ENCODE measurements at places on chromosomes 16 and 17.
A peak's percentile ranks its signal among the peaks of the same experiment; 100 is the strongest.

DNA sequence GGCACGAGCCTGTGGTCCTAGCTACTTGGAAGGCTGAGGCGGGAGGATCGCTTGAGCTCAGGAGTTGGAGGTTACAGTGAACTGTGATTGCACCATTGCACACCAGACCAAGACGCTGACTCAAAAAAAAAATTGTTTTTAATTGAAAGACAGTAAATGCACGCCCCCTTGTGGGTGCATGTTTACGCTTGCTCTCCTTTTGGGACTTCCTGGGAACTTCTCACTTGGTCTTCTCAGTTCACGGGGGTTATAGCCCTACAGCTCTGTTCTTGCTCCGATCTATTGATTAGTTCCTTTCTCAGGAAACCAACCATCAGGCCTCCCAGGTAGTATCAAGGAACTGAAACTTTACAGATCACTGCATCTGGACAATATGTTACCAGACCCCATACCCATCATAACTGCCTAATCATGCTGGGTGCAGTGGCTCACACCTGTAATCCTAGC is 14.2 kb upstream of the RIPOR1 start:
- DNase-seq = peak; percentile 64
- H3K36me3 ChIP-seq = no peaks in the 10 kb centered on the region
- H3K27ac ChIP-seq = no peak overlapping the region
- H3K4me1 ChIP-seq = no peaks in the 10 kb centered on the region

GRCh38 chr16:73274140-73274539 is 226.2 kb upstream of the ZFHX3 start:
- H3K36me3 ChIP-seq = no peaks in the 10 kb centered on the region
- H3K27ac ChIP-seq = no peak overlapping the region
- H3K4me3 ChIP-seq = no peak overlapping the region
- no peak for DNase-seq
- no peaks in the 10 kb centered on the region for H3K27me3 ChIP-seq
- H3K4me1 ChIP-seq = no peaks in the 10 kb centered on the region

GRCh38 chr17:18106211-18106610 is 2.3 kb upstream of the MYO15A start:
- H3K27ac ChIP-seq = no peak overlapping the region
- no peak overlapping the region for H3K4me3 ChIP-seq

- no peaks in the 10 kb centered on the region for H3K36me3 ChIP-seq
- no peak overlapping the region for H3K4me3 ChIP-seq
- no peaks in the 10 kb centered on the region for H3K27me3 ChIP-seq
- no peaks in the 10 kb centered on the region for H3K4me1 ChIP-seq
- DNase-seq = no peak
These were observed 45.2 kb upstream of the KPNB1 start for GRCh38 chr17:47604598-47604927.

DNA sequence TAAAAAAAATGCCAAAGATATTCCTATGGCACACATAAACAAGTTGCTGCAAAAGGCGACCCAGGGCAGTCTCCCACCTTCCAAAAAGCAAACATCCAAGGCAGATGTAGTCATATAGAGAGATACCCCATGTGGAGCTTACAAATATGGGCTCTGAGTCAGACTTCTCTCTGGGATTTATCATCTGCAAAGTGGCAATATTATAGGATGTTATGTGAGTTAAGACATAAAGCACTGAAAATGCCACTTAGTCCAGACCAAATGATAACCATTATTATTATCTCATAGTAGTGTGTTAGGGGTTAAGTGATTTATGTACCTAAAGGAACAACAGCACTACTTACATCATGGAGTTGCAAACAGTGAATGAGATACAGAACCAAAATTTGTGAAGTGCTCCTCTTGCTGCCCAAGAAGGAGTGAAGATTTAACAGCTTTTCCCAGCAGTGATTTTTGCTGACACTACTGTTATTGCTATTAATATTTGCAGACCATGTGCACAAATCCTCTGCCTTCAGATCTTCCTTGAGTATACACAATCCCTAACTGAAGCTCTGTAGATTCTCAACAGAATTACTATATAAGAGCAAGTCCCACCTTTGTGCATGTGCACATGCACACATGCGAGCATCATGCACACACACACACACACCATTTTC is 560.0 kb upstream of the SALL1 start:
- no peaks in the 10 kb centered on the region for H3K27me3 ChIP-seq
- DNase-seq = no peak
- no peaks in the 10 kb centered on the region for H3K4me1 ChIP-seq
- no peaks in the 10 kb centered on the region for H3K36me3 ChIP-seq

GRCh38 chr17:74202938-74203337 is 540 bp upstream of the RPL38 start:
- H3K4me1 ChIP-seq = peaks cover 18% of the 10 kb centered on the region
- H3K36me3 ChIP-seq = no peaks in the 10 kb centered on the region
- no peak for DNase-seq

GRCh38 chr17:81898029-81898866 is 3.8 kb upstream of the NPB start:
- no peaks in the 10 kb centered on the region for H3K27me3 ChIP-seq
- H3K36me3 ChIP-seq = peaks cover 5% of the 10 kb centered on the region

All from prostate gland (tissue), 2 donors.